Body of pancreas (tissue), 4 donors: ENCODE measurements at places on chromosomes 12 and 14.
A peak's percentile ranks its signal among the peaks of the same experiment; 100 is the strongest.

GRCh38 chr12:66688846-66689439, 10.1 kb upstream of the GRIP1 start:
- peak; percentile 71 for DNase-seq

DNA sequence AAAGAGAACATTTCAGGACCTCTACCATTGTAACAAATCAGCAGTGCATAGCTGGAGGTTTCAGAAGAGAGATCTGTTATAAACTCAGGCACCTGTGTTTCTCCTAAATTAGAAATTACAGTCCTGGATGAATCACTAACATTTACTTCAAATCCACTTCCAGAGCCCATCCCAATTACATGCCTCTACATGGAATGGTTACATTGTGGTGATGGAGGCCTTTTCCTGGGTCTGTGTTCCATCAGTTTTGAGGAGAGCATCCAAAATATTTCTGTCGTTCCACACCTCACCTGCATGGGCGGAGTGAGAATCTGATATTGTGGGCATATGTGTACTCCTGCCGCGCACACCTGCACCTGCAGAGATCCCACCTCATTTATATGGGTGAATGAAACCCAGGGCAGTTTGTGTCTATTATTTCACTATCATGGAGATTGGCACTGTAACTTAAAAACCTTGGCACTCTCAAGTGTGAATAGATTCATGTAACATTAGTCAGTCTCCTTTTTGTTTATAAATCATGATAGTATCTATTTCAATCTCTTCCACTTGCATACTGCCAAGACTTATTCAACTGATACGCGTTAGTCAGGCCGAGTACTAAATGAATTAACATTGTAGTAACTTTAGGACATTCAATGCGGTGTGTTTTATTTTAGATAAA, 215.1 kb upstream of the FAR2 start:
- no peak for DNase-seq

GRCh38 chr12:67647181-67647798, 1.3 kb upstream of the DYRK2 start:
- peak; percentile 48 for DNase-seq

- DNase-seq = peak; percentile 89
These were observed 27.7 kb upstream of the DHRS2 start for GRCh38 chr14:23608454-23608853.

DNA sequence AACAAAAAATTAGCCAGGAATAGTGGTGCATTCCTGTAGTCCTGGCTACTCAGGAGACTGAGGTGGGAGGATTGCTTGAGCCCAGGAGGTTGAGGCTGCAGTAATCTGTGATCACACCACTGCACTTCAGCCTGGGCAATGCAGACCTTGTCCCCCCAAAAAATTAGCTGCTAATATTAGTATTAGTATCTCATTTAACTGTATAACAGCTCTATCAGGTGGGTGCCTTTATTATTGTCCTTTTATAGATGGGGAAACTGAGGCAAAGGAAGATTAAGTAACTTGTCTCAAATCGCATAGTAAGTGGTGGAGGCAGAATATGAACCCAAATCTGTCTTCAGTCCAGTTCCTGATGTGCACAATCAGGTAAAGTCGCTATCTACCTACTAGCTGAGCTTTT, 142.3 kb upstream of the CRY1 start:
- no peak for DNase-seq

GRCh38 chr12:110223777-110224378, 57.2 kb upstream of the ATP2A2 start:
- DNase-seq = no peak

DNA sequence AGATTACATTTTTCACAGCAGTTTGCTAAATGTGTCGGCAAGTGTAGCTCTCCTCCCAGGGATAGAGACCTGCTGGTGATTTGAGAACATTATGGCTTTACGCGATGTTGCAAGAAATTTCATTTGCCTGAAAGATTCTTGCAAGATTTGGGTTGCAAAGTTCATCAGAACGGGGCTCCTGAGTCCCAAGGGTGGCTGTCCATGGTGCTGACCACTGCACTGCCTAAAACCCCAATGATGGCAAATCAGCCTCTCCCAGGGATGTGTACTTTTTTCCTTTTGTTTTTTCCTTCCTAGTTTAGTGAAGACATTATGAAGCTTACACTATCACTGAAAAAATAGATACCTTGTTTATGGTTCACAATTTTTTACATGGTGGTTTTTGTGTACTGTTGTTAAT, 85.4 kb downstream of the WSCD2 start:
- no peak for DNase-seq

DNA sequence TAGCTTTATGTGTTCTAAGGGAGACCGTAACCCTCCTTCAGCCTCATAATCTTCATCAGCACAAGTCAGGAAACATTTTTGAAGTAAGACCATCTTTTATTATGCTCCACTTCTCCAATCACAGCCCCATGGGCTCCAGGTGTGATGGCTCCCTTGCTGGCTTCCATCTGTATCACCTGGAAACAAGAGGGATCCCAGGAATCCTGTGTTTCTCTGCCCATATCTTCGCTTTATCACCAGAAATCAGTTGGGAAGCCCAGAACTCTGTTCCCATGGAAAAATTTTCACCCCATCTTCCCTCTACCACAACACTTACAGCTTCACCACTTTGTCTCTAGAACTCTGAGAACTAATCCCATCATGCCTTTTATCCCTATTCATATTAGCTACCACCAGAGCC, 68.3 kb downstream of the METTL25 start:
- DNase-seq = no peak

DNA sequence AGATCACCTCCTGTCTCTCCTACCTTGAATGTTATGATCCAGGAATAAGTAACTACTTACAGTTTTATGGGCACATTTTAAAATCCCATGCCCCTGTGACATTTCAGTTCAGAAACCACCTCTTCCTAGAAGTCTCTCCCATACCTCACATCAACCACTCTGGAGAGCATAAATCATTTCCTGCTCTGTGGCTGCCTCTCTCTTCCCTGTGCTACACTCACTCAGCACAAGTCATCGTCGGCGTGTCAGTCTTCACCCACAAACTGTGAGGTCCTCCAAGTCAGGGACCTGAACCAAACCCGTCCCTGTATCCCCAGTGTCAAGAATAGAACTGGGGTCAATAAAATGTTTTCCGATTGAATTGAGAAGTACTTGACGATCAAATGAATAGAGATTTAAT, 863.3 kb downstream of the BCL11B start:
- no peak for DNase-seq

DNA sequence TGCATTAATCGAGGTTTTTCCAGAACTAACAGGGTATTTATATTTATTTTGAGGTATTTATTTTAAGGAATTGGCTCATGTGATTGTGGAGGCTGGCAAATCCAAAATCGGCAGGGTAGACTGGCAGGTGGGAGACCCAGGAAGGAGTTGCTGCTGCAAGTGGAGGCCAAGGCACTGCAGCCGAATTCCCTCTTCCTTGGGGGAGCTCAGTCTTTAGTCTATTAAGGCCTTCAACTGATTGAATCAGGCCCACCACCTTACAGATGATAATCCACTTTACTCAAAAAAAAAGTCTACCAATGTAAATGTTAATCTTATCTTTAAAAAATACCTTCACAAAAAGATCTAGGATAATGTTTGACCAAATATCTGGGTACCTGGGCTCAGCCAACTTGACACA, 1.2 kb upstream of the OAS2 start:
- no peak for DNase-seq

DNA sequence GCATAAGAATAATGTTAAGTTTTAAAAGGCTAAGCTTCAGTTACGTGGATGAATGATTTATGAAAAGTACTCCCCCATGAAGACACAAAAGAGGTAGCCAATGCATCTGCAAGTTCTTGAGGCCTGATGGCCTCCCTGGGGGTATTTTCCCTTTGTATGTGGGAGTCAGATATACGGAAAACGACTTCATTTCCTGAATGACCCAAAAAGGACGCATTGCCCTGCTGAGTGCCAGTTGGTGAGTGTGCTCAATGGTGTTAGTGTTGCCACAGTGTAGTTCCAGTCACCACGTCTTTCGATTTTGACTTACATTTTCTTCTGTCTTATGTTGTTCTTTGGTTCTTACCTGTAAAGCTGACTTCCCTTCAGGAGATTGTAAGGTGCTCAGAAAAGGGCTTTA, 8.0 kb downstream of the ETV6 start:
- no peak for DNase-seq

DNA sequence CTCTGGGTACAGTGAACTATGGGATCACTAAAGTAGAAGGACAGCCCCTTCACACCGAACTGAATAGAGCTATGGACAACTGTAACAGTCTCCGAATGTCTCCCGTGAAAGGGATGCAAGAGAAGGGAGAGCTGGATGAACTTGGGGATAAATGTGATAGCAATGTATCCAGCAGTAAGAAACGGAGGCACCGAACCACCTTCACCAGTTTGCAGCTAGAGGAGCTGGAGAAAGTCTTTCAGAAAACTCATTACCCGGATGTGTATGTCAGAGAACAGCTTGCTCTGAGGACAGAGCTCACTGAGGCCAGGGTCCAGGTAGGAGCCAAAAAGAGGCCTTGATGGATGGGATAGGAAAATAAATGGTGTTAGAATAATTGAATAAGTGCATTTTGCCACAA, 3.5 kb downstream of the ALX1 start:
- DNase-seq = no peak

GRCh38 chr14:80468331-80469122, 257.2 kb upstream of the DIO2 start:
- DNase-seq = no peak

DNA sequence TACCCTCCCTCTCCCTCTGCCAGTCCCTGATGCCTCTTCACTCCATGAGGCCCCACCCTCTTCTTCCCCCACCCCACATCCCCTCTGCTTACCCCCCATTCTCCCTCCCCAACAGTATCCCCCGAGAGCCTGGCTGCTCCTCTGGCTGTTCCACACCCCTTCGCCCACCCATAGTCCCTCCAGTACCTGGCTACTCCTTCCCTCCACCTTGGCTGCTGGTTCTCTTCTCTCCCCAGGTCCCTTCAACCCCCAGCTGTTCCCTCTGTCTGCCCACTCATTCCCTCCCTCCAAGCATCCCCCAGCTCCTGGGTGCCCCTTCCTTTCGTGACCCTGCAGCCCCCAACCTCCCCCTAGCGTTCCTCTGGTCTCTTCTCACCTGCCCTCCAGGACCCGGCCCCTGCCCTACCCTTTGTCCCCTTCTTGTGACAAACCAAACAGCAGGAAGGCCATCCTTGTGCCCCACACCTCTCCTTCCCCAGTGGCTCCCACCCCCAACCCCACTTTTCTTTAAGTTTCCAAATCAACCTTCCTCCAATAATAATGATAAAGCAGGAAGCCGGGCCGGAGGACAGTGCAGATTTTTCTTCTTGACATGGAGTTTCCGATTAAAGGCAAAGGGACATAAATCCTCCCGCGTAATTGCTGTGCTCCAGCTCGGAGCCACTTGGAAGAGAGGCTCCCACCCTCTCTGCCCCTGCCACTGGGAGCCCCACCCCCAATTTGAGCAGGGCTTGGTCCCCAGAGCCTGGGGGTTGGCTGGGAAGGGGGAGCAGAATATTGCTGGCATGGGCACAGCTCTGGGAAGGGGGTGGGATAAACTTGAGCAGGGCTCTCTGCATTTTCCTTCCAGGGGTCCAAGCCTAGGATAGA, 40.0 kb downstream of the SMUG1 start:
- no peak for DNase-seq

GRCh38 chr12:110776410-110776809, 33.7 kb upstream of the PPP1CC start:
- DNase-seq = no peak

GRCh38 chr12:92257261-92257660, 111.6 kb upstream of the BTG1 start:
- DNase-seq = no peak

- no peak for DNase-seq
These were observed 9.6 kb downstream of the PTPN21 start for GRCh38 chr14:88545256-88545655.

- no peak for DNase-seq
These were observed 14.9 kb downstream of the FOXA1 start for GRCh38 chr14:37580146-37580545.

DNA sequence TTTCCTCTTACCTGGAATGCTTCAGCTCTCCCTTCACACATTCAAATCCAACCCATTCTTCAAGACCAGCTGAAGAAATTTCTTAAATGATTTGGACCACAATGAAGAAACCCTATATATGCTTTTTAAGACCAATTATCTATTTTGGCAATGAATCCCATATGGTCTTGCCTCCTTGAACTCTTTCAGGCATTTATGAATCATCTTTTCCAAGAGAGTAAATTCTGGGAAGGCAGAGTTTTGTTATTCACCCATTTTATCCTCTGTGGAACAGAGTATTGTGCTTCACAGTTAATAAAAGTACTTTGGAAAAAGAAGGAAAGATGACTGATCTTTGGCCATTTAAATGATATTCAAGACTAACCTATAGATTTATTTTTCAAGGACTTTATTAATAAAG, 14.0 kb downstream of the GIT2 start:
- no peak for DNase-seq

GRCh38 chr14:72591391-72591790, 302.5 kb downstream of the DPF3 start:
- no peak for DNase-seq

- no peak for DNase-seq
These were observed 83.1 kb upstream of the TSPAN8 start for GRCh38 chr12:71240946-71241345.

DNA sequence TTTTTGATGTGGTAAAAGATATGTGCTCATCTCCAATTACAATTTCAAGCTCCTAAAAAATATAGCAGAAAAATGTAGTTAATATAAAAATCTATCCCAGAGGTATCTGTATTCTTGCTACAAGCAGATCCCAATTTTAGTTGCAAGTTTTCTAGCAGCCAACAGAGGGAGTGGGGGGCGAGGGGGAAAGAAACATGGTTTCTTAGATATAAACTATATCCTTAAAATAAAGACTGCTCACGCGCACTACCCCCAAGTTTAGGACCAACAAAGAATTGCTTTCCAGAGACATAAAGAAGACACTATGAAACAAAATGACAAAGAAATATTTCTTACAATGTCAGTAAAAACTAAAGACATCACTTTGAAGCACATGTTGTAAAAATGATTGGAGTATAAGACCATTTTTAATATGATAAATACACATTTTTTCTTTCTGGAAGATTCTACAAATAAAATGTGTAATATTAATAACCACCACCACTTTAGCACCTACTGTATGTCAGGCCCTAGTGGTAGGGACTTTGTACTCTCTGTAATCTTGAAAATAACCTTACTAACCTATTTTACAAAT, 5.4 kb downstream of the MAGOHB start:
- no peak for DNase-seq

- no peak for DNase-seq
These were observed 26.2 kb downstream of the SLC4A8 start for GRCh38 chr12:51450806-51451205.

DNA sequence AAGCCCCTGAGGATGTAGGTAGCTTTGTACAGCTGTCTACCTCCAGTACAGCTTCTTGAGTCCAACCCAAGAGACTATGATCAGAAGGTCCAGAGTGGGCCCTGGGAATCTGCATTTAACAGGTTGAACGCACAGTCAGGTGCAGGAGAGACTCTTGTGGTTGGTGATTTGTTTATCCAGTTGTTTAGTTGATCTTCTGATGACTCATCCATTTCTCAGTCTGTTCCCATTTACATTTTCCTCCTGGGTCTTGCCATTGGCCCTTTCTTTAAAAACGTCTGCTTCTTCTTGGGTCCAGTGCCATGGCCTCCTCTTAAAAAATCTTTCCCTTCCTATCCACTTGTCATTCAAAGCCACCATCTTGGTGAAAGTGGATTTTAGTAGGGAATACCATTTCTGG, 734.2 kb downstream of the MED13L start:
- no peak for DNase-seq

- DNase-seq = no peak
These were observed 550.7 kb downstream of the SLC6A15 start for GRCh38 chr12:84361651-84362551.
